ENCODE measurements at places on chromosomes 11 and 22. TPM values are rescaled to one million over a fixed set of nuclear protein-coding genes. Genes with fewer than 3 reads are reported as not detected.

The HEPN1 gene
- not detected for total RNA-seq

The OR51E1 gene
- not detected for total RNA-seq

The LRRC55 gene
- total RNA-seq: not detected

The DNAJB7 gene
- total RNA-seq: not detected

The AMOTL1 gene
- total RNA-seq: 30.4 TPM

The ANO1 gene
- not detected for total RNA-seq

The SYCE3 gene
- total RNA-seq: not detected

The TMEM135 gene
- 108 TPM for total RNA-seq

The GLYATL1 gene
- 1.2 TPM for total RNA-seq

The SPON1 gene
- total RNA-seq: 0.44 TPM

The OR5A1 gene
- total RNA-seq: not detected

The SYT12 gene
- not detected for total RNA-seq

The GAL3ST1 gene
- 0.17 TPM for total RNA-seq

The KRTAP5-8 gene
- total RNA-seq: not detected

The APOL3 gene
- 25.2 TPM for total RNA-seq

The MS4A6A gene
- 0.15 TPM for total RNA-seq

The MOGAT2 gene
- not detected for total RNA-seq

The OR52A1 gene
- total RNA-seq: not detected

The ANGPTL5 gene
- 1.3 TPM for total RNA-seq

The MB gene
- total RNA-seq: not detected
